HS-27A (cell line): ENCODE measurements at places on chromosomes 16 and 17.

GRCh38 chr17:69448431-69449102 lies 34.1 kb downstream of the MAP2K6 start:
- no peak for DNase-seq

DNA sequence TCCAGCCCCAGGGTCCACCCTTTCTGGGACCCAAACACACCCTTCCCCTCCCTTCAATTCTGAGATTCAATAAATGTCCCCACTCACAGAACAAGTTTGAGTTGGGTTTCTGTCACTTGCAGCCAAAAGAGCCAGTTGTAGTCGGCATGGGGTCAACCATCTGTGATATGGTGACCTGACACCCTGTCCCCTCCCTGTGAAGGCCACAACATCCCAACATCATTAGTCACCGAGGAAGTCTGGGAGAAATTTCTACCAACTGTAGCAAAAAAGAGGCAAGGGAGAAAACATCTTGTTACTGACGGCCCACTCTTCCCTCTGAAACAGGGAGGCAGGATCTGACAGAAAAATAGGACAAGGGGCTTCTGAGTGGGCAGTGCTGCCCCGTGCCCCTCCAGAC lies 638 bp upstream of the LYZL6 start:
- no peak for DNase-seq

DNA sequence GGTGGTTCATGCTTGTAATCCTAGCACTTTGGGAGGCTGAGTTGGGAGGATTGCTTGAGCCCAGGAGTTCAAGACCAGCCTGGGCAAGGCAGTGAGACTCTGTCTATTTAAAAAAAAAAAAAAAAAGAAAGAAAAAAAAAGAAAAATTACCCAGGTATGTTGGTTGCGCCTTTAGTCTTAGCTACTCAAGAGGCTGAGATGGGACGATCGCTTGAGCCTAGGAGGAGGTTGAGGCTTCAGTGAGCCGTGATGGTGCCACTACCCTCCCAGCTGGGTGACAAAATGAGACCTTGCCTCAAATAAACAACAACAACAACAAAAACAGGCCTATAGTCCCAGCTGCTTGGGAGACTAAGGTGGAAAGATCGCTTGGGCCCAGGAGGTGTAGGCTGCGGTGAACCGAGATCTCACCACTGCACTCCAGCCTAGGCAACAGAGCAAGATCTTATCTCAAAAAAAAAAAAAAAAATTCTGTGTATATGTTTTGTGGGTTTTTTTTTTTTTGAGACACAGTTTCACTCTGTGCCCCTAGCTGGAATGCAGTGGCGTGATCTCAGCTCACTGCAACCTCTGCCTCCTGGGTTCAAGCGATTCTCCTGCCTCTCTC lies 12.5 kb upstream of the ANKRD40CL start:
- DNase-seq: no peak

- no peak for DNase-seq
These were observed 9.4 kb upstream of the CPSF4L start for GRCh38 chr17:73271072-73271471.

- no peak for DNase-seq
These were observed 23.1 kb upstream of the DOC2B start for GRCh38 chr17:204427-205147.

- DNase-seq: no peak
These were observed 4.9 kb downstream of the IRX3 start for GRCh38 chr16:54281535-54282201.

- DNase-seq: no peak
These were observed 15.7 kb downstream of the TMIGD1 start for GRCh38 chr17:30318155-30318554.

- DNase-seq: no peak
These were observed 13.8 kb downstream of the EMP2 start for GRCh38 chr16:10566613-10567012.

- DNase-seq: no peak
These were observed 216.8 kb upstream of the EEF2KMT start for GRCh38 chr16:5314377-5314776.

DNA sequence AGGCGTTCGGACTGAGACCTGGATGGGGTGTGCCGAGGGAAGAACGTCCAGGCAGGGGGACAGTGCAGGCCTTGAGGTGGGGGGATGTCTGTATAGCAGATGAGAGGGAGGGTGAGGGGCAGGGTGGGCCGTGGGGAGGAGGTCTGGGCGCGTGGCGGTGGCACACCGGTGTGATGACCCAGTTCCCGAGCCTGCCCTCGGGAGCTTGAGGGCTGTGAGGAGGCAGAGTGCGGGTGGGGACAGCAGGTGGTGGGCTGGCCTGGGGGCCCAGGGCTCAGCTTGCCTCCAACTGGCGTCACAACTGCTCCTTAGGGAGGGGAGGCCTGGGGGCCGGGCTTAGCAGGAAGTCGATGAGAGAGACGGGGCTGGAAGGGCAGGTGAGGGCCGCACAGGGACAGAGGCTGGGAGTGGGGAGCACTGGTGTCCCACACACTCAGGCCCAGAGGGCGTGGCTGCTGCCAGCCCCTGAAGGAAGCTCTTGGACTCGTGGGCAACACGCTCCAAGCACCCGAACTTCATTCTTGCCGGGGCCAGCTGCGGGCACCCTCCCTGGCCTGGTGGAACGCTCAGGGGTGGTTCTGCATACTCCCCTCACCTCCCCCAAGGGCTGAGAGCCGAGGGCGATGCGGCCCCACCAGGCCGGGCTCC lies 6.5 kb downstream of the CACNA1H start:
- DNase-seq: no peak

DNA sequence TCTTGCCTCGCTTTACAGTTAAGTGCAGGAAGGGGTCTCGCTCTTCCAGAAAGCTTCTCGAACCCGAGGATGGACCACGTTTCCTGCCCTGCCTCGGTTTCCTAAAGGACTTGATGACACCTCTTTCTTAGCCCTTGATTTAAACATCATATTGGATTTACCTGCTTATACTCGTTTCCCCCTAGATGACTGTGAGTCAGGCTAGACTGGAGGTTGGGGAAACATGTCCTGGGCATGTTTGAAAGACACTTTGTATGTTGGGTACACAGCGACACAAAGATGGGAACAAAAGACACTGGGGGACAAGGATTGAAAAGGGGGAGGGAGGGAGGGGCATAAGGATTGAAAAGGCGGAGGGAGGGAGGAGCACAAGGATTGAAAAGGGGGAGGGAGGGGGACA lies 30.0 kb downstream of the SDK2 start:
- no peak for DNase-seq

DNA sequence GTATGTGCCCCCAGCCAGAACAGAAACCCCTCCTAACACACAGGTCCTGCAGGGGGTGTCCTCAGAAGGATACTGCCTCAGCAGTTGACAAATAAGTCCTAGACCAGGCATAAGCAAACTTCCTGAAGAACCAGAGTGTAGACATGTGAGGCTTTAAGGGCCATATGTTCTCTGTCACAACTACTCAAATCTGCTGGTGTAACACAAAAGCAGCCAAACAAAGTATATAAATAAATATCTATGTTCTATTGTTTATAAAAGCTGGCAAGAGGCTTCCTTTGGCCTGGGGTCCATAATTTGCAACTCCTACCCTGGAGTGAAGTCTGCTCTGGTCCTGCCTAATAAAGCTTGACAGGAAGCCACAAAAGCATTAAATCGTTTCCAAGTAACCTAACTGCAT lies 9.9 kb downstream of the FAM83G start:
- no peak for DNase-seq
